ENCODE measurements at places on chromosomes 7 and 10. TPM values are rescaled to one million over a fixed set of nuclear protein-coding genes. Genes with fewer than 3 reads are reported as not detected.
A peak's percentile ranks its signal among the peaks of the same experiment; 100 is the strongest.

The PCLO gene
- 0.62 TPM for polyA plus RNA-seq

The AGR2 gene
- polyA plus RNA-seq, result 12.8 TPM

The LRIT1 gene
- not detected for polyA plus RNA-seq

The ADCK2 gene
- 10.6 TPM for polyA plus RNA-seq

The CFAP46 gene
- polyA plus RNA-seq, result 0.53 TPM

DNA sequence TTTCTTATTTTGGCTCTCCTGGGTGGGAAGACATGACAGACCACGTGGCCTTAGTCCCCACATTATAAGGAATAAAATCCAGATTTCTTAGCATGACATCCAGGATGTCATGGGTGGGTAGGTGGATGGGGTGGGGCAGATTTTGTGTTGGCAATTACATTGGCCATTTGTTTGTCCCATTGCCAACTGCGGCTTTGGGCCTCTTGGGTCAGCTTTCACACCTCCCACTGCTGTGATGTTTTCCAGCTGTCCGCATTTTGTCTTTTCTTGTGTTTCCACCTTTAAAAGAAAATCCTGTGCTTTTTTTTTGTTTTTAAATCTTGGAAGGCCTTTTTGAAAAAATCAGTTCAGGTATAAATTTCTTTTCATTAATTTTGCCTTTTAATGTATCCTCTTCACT lies 237.0 kb downstream of the SDK1 start:
- no peak for DNase-seq

GRCh38 chr10:29949411-29950011 lies 109.9 kb downstream of the JCAD start:
- DNase-seq, result peak; percentile 94

DNA sequence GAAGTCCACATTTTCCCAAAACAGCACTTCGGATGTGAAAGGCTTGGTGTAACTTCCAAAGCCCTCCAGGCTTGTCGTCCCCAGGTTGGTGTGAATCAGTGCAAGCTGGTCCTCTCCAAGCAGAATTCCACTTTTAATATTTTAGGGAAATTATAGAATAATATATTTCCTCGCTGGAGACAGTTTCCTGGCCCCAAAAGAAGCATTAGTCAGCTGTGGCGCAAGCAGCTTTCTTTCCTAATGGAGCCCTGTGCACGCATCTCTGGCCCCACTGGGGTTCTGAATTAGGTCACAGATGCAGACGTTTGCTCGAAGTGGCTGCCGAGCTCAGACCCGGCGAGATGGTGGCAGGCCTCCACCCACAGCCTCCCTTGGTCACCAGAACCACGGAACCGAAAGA lies 33.3 kb upstream of the MNX1 start:
- peak; percentile 55 for DNase-seq

- DNase-seq, result no peak
Observed at GRCh38 chr10:97689559-97690020, 2.5 kb upstream of the AVPI1 start.

GRCh38 chr10:48307711-48308018 lies 1.2 kb downstream of the MAPK8 start:
- no peak for DNase-seq

DNA sequence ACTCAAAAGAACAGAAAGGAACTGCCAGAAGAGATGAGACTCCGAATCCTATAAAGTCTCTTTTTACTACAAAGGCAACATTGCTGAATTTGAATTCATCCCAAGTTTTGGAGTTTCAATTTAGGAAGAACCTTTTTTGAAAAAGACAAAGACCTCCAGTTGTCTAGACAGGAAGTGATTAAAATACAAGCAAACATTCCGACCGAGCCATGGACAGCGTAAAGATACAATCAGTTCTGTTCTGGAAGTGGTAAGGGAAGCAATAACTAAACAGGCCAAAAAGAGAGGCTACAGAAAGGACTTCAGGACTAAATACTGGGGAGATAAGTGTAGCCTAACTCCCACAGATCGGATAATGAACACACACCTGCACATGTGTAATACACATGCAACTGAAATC lies 101.0 kb downstream of the SMURF1 start:
- no peak for DNase-seq

DNA sequence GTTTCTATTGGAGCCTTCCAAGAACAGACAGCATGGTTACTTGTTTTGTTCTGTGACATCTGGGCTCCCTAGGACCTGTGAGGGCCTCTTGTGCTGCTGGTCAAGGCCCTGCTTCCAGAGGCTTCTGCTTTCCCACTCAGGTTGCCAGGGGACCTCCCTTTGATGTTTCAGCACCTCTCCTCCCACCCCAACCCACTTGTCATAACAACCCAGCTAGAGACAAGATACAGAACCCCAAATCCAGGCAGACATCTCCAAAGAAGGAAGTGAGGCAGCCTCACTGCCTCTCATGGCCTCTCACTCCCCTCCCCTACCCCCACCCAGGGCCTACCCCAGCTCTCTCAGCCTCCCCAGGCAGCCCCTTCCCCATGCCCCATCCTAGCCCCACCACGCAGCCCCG lies 11.3 kb downstream of the NFKB2 start:
- no peak for DNase-seq
